ENCODE measurements at places on chromosomes 5 and 9.

DNA sequence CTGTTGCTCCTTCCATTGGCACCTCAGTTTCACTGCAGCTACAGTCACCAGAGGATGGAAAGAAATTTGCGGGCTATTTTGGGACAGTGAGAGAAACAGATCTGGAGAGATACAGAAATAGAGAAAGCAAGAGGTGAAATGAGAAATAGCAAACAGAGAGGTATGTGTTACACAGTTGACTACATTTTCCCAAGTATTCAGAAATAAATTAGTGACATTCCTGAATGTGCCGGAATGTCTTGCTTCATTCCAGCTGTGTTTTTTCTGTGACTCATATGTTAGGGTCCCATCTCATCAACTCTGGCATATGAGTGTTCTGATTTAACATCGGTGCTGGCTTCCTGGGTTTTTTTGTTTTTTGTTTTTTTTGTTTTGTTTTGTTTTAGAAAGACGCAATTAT lies 63.8 kb upstream of the ZNF462 start:
- DNase-seq = no peak

- DNase-seq = peak; percentile 4
Observed at GRCh38 chr5:1010641-1011046, 2.0 kb downstream of the NKD2 start.

DNA sequence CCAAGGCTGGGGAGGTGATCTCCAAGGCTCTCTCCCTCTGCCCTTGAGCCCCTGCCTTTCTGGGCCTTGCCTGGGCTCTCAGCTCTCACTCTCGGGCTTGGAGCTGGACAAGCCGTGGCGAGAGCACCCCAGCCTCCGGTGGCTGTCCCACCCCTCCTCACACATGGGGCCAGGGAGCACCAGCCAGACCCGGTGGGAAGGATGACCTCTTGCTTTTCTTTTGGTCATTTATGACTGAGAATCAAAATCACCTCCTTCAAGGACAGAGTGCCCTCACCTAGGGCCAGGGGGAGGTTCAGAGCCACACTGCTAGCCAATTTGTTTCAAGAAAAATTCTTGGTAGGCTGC lies 14.1 kb downstream of the TCF7 start:
- no peak for DNase-seq

DNA sequence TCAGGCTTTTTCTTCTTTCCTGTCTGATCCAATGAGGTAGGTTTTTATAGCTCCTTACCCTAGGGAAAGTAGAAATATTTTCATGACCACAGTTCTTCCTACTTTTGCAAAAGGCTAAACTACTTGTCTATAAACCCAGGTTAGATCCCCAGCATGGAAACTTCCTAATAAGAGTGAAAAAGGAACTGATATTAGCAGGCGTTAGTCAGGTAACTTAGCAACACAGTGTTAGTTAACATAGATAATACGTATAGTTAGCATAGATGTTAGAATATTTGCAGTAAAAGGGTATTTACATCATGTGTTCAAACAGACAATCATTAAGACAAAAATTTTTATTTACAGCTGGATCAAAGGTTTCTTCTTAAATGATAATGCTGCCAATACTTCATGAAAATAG lies 162.9 kb upstream of the DAB2 start:
- no peak for DNase-seq

GRCh38 chr9:35972093-35972492 lies 14.1 kb upstream of the OR2S2 start:
- peak; percentile 23 for DNase-seq

GRCh38 chr9:26685818-26686217 lies 206.8 kb downstream of the CAAP1 start:
- DNase-seq = no peak

DNA sequence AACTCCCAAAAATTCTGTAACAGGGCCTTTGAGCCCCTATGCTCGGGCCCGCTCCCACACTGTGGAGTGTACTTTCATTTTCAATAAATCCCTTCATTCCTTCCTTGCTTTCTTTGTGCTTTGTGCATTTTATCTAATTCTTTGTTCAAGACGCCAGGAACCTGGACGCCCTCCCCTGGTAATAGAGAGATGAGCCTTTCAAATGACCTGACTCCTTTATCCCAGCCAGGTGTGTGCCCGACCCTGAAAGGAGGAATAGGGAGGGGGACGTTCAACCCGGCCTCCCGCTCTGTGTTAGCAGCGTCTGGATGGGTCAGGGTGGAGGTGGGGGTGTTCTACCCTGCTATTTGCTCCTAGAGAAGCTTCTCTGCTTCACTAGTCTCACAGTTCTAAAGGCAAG lies 53.9 kb downstream of the FXN start:
- DNase-seq = no peak

GRCh38 chr5:32521481-32521880 lies 63.9 kb upstream of the SUB1 start:
- DNase-seq = no peak

- DNase-seq = no peak
Observed at GRCh38 chr5:150402229-150402773, 10.4 kb downstream of the CD74 start.

DNA sequence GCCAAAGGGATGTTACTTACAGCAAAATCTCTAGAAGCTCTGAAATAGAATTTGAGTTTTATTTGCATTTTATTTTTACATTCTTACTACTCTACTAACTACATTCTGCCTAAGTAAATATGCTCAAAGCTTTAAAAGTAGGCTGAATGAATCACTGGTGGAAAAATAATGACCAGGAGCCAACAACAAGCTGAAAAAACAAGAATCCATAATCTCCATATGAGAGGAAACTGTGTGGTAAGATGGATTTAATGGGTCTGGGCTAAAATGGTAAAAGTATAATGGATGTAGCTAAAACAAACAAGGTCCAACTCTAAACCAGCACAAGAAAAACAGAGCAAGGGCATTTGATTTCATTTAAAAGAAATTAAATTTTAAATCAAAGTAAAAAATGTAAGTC lies 525.8 kb upstream of the FTMT start:
- DNase-seq = no peak

All from activated naive CD4-positive, alpha-beta T cell treated with anti-CD3 and anti-CD28 coated beads for 36 hours (primary cell).